ENCODE measurements at places on chromosomes 5 and 9.
A peak's percentile ranks its signal among the peaks of the same experiment; 100 is the strongest.

- peak; percentile 41 for DNase-seq
These were observed 438 bp downstream of the SOX30 start for GRCh38 chr5:157651623-157652376.

DNA sequence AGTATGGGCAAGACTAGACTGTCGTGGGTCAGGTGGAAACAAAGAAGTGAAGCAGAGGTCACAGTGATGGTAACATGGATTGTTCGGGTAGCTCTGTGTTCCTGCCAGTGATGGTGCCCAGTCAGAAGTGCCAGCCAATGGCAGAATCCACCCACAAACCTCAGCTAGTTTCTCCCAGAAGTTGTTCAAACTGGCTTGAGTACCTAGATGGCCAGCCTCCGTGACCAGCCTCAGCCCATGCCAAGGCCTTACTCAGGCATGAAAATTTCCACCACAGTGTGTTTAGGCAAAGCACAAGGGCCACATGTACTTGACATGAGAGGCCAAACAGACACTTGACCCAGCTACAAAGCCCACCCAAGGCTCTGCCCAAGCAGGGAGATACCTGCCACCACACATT lies 19.4 kb upstream of the BTNL9 start:
- no peak for DNase-seq

DNA sequence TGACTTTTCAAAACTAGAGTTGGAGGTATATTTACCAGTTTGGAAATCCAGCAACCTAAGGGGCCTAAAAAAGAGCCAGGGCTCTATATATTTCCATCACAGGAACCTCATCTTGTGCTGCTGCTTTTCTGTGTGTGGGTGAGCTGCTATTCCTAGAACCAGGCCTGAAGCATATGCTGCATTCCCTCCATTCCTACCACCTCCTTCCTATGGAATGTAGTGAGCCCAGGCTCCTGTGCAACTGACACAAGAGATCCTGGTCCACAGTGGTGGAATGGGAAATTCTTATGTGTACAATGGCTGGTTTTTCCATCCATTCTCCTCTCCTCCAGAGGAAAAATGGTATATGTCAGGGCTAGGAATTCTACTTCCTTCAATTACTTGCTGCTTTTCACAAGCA lies 39.1 kb downstream of the SPEF2 start:
- no peak for DNase-seq

DNA sequence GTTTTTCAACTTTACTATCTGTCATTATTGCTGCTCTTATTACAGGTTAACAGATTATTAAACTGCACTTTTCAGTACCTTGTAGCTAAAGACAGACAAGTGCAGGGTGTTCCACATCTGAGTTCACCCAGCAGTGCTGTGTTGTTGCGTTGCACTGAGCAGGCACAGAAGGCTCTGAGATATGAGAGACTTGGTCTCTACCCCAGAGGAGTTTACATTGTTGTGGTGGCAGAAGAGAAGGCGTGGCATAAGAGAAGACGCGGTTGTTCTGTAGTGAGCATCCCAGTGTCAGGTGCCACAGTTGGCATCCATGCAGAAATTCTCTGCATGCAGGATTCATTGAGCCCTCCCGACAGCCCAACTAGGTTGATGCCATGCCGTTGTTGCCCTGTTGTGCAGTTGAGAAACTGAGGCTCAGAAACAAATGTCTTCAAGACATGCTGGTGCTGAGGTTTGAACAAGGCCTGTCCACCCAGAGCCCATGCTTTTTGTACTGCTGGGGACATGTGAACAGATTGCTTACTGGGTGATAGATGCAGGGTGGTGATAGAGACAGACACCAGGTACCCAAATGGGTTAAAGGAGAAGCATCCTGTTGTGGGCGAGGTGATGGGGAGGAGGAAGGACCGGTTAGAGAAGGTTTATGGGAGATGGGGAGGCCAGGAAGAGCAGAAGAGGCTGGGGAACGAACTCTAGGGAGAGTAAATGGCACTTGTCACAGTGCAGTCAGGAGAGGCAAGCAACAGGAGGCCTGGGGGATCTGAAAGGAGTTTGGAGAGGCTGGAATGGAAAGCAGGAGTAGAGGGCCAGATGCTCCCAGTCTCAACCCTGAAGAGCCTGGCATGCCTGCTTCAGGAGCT lies 8.2 kb downstream of the ABL1 start:
- no peak for DNase-seq

- no peak for DNase-seq
These were observed 8.4 kb downstream of the CARNMT1 start for GRCh38 chr9:75019654-75020053.

GRCh38 chr5:176587398-176587797 lies 22.6 kb downstream of the GPRIN1 start:
- DNase-seq, result no peak

DNA sequence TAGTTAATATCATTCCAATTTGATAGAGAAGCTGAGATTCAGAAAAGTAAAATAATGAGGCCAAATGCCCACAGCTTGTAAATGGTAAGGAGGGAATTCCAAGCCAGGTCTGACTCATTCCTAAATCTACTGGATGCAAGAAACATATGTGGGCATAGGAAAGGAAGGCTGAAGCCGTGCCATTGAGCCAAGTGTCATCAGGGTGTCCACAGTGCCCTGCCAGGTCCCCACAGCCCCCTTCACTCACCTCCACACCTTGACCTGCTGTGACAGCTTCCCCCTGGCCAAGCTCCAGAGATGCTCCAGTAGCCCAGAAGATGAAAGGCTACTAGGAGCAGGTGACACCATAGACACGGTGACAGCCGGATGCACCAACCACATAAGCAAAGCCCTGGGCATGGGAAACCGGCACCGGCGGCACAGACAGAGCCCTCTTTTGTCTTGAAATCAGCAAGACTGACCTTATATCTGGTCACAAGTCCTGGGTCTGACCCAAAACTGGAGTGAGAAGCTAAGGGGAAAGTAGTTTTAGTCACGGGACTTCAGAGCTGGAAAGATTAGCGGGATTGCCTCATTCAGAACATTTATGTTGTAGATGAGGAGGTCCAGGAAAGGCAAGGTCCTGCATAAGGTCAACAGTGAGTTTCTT lies 20.1 kb upstream of the FAT2 start:
- no peak for DNase-seq
